Ammon's horn (tissue), 1 donor: ENCODE measurements at places on chromosomes 1 and 21.

GRCh38 chr1:172906778-172907592 lies 143.8 kb downstream of the TNFSF18 start:
- DNase-seq = no peak

GRCh38 chr21:26814386-26814785 lies 30.8 kb downstream of the ADAMTS1 start:
- no peak for DNase-seq

GRCh38 chr1:109847251-109847650 lies 63.4 kb upstream of the CSF1 start:
- no peak for DNase-seq

GRCh38 chr1:71770121-71770520 lies 512.2 kb downstream of the NEGR1 start:
- no peak for DNase-seq

DNA sequence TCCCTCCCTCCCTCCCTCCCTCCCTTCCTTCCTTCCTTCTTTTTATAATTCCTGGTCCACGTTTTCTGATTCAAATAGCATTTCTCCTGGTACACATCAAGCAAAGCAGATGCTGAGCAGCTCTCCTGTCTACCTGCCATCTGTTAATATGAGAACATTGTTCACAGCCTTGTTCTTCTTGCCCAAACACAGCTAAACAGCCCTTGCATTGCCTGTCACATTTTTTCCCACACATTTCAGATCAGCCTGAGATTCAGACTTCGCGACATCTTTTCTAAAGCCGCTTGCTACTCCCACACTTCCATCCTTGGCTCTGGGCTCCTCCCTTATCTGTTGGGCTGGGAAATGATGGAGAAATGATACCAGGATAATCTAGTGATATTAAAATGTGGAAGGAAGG lies 200.5 kb downstream of the PCP4 start:
- DNase-seq = peak; percentile 58

DNA sequence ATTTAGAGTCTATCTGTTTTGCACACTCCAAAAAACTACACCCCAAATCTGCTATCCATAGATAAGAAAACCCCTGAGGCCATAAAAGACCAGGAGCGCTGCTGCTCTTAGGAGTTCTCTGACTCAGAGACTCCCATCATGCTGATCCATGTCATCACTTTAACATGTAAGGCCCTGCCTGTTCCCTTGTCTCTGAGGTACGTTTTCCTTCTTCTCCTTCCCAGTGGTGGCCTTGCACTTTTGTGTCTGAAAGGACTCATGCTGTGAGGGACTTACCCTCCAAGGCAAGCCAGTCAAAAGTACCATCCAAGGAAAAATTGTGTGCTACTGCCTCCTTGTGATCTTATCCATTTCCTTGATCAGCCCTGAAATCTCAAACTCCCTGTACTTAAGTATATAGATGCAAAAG lies 427.4 kb upstream of the NCAM2 start:
- no peak for DNase-seq

DNA sequence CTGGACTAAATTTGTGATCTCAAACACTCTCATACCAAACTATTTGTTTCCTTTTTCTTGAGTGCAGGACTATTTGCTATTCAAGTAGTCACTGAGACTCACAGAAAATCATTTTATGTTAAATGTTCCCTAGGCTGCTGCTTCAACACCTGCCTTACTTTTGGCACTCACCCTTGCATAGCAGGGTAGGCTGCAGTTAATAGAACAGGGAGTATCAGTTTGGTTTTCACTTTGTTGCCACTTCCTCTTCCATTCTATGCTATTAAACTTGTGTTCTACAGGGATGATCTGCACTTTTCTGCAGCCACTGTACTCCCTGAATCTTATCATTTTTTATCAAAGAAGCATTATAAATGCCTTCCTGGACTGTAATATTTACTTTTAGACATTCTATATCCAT lies 148.7 kb upstream of the PRMT6 start:
- DNase-seq = no peak

GRCh38 chr1:60296794-60297193 lies 223.2 kb upstream of the C1orf87 start:
- DNase-seq = no peak

- no peak for DNase-seq
Observed at GRCh38 chr1:237093691-237094090, 51.7 kb downstream of the RYR2 start.

GRCh38 chr1:152855661-152856060 lies 4.1 kb upstream of the LCE7A start:
- no peak for DNase-seq

DNA sequence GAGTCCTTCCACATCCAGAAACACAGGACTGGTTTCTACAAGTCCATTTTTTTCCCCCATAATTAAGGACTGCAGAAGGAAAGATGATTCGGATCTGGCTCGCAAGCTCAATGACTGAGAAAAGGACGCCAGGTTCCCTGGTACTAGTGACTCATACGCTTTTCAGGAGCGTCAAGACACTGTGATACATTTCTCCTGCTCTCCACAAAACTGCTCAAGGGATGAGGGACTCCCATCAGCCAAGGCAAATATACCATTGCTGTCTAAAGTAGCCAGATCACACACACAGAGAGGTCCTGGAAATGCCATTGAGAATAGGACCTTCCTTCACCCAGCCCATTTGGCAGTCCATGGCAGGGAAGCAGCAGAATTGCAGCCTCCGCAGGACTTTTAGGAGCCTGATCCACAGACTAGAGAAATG lies 253.6 kb upstream of the IRF2BP2 start:
- no peak for DNase-seq

DNA sequence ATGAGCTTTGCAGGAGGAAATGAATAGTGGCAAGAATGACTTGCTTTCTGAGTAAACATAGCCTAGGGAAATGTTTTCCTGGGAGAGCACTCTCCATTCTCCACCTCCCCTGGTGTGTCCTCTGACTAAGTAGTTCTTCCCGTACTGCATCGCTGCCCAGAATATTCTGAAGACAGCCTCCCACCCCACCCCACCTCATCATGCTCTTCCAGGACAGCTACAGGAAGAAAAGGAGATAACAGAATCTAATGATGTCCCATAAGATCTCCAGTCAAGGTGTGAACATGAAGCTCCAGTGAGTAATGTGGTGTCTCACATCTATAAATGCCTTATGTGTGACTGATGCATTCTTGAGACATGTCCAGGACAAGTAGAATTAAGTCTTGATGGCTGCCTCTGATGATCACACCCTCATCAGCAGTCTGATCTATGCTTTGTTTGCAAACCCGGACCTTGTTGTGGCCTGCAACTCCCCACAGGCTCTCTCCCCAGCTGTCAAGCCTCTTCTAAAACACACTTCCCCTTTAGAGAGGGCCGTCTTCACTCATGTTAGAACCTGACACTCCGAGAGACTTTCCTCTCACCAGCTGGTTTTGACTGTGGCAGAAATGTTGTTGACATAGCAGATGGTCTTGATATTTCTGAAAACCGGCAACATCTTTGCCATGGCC lies 183.0 kb downstream of the CYYR1 start:
- DNase-seq = no peak

GRCh38 chr1:209662879-209663327 lies 10.7 kb upstream of the LAMB3 start:
- DNase-seq = no peak

DNA sequence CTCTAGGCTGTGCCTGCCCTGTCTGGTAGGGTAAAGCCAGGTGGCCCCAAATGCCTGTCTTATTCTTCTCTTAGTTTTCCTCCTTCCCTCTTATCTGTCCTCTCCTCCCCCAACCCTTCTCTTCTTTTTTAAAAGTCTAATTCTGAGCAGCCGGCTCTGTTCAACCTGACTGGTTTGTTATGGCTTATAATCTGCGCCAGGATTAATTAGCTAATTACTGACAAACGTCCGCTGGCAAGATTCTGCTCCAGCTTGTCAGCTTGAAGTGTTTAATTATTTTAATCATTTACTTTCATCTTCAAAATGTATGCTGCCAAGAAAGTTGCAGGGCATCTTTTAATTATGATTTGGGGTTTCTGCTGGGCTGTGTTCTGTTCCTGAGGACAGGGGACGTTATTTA lies 27.2 kb upstream of the PSMB2 start:
- no peak for DNase-seq

DNA sequence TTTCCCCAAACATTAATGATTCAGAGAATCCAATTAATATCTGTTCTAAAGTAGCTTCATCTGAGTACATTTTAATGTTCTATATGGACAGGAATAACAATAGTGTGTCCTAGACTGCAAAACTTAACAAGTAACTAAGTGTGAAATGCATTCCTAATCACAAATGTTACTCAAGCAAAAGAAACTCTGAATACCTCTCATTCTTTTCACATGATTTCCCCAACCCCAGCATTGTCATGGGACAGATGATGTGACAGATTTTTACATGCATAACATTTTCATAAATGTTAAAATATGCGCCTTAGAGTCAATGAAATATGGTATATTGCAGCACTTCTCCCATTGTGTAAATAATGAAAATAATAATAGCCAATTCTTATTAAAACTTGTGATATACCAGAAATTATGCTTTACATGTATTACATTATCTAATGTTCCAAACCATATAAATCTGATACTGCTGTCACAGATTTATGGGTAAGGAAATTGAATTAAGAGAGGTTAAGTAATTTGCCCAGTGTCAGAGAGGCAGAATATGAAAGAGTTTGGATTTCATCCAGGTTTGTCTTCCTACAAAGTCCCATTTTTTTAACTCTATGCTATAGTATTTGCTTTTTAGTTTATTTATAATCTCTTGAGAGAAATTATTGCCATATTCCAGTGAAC lies 269.4 kb downstream of the LRRC7 start:
- no peak for DNase-seq

DNA sequence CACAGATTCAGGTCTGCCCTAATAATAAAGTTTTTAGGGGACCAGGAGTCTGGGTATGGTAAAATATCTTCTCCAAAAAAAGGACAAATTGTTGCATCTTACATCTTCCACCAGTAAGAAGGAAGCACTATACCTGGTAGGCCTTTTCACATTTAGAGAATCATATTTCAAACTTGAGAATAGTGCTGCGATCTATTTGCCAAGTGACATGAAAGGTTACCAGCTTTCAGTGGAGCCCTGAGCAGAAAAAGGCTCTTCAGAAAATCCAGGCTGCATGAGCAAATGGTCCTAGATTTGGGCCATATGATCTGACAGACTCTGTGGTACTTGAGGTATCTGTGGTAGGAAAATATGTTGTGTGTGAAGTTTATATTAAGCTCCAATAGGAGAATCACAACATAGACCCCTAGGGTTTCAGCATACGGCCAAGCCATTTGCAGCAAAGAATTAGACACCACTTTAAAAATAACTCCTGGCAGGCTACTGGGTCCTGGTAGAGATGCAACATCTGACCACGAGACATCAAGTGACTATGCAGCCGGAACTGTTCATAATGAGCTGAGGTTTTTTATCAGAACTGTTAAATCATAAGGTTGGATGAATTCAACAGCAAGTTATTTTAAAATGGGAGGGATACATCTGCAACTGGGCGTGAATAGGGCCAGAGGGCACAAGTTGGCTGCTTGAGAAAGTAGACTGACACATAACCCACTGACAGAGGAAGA lies 38.6 kb upstream of the CCDC190 start:
- no peak for DNase-seq

DNA sequence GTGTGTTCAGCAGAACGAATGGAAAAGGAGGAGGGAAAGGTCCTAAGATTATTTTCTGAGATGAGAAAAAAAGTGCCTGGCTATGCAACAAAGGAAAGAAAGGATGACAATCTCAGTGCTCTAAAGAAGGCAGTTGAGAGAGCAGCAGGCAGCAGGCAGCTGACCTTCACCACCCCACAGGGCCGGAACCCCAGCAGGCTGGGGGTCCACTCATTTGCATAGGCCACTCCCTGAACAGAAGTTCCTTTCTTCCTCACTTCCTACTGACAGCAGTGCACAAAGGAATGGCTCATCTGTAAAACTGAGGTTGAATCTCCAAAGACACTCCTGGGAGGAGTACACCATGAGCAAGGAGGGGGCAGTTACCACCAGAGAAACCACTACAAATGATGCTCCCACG lies 41.4 kb upstream of the TNR start:
- no peak for DNase-seq

DNA sequence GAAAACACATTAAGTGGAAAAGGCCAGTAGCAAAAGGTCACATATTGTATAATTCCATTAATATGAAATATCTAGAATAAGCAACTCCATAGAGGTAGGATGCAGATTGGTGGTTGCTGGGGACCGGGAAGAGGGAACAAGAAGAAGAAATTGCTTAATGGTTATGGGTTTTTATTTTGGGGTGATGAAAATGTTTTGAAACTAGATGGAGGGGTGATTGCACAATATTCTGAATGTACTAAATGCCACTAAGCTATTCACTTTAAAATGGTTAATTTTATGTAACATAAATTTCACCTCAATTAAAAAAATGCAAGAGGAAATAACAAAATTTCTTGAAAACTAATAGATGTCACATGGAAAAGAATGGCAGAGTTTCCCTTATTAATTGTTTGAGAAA lies 6.7 kb downstream of the KIAA0040 start:
- no peak for DNase-seq

- DNase-seq = no peak
Observed at GRCh38 chr1:67256291-67257172, 51.1 kb upstream of the IL12RB2 start.

DNA sequence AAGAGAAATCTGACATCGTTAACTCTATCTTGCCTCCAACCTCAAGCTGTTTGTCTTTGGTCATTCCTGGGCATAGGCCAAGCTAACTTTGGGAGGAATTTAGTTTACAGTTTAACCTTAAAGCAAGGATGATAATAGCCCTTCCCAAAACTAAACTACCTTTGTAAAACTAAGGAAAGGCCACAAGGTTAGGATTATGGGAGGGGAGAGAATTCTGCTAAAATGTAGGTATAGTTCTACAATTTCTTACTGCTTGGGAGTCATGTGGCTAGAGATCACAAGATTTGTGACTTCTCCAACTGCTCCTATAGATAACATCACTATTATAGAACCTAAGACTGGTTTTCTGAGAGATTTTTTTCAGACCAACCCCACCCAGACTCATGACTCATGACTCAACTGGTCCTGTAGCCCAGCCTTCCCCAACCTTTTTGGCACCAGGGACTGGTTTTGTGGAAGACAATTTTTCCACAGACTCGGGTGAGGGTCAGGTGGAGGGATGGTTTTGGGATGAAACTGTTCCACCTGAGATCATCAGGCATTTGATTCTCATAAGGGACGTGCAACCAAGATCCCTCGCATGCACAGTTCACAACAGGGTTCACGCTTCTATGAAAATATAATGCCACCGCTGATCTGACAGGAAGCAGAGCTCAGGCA lies 70.7 kb upstream of the MUTYH start:
- DNase-seq = no peak

DNA sequence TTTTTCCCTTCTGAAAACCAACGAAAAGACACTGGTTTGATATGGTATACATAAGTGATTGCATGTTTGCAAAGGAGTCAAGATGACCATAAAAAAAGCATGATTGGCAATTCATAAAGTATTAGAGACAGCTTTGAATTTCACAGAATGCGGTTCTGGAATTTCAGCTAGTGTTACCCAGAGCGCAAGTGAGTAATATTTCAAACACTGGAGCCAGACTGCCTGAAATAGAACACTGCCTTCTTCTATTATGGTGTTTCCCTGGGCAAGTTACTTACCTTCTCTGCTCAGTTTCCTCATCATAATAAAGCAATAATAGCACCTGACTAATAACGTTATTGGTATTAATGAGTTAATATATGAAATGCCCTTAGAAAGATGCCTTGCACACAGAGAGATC lies 54.7 kb downstream of the NEGR1 start:
- DNase-seq = peak; percentile 14
